ENCODE measurements at places on chromosomes 5 and 9.

DNA sequence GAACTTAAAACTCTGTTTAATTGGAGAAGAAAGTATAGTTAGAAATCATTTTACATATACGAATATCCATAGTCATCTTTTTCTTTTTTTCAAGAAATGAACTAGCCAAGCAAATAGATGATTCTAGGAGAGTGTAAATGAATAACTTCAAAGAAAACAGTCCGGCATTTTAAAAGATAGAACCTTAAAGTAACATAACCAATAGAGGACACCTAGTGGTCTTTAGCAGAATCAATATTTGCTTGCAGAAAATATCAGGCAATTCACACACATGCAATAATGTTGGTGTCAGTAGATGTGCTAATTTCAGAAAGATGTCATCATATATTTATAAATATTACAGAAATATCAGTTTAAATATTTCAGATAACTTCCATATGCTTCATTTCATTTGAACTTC, 57.1 kb downstream of the HCN1 start:
- DNase-seq, result peak; percentile 23

DNA sequence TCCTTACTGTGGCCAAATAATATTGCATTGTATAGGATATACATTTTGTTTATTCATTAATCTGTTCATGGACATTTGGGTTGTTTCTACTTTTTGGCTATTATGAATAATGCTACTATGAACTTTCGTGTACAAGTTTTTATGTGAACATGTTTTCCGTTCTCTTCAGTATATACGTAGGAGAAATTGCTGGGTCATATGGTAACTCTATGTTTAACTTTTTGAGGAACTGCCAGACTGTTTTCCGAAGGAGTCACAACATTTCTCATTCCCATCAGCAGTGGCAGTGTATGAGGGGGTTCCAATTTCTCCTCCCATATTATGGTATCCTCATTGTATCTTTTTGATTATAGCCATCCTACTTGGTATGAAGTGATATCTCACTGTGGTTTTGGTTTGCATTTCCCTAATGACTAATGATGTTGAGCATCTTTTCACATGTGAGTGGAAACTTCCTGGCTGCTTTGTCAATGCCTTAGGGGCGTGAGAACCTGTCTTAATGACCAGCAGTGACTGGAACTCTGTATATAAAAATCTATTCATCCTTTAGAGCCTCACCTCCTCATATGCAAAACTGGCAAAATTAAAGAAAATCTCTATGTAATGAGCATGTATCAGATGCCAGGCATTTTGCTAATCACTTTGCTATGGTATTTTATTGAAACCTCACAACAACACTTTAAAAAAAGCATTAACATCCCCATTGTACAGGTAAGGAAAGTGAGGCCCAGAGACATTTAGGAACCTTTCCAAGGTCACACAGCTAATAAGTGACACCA, 47.8 kb upstream of the TGFBR1 start:
- DNase-seq, result no peak

- DNase-seq, result no peak
Measured at GRCh38 chr9:15720861-15721260, 168.0 kb downstream of the CCDC171 start.

DNA sequence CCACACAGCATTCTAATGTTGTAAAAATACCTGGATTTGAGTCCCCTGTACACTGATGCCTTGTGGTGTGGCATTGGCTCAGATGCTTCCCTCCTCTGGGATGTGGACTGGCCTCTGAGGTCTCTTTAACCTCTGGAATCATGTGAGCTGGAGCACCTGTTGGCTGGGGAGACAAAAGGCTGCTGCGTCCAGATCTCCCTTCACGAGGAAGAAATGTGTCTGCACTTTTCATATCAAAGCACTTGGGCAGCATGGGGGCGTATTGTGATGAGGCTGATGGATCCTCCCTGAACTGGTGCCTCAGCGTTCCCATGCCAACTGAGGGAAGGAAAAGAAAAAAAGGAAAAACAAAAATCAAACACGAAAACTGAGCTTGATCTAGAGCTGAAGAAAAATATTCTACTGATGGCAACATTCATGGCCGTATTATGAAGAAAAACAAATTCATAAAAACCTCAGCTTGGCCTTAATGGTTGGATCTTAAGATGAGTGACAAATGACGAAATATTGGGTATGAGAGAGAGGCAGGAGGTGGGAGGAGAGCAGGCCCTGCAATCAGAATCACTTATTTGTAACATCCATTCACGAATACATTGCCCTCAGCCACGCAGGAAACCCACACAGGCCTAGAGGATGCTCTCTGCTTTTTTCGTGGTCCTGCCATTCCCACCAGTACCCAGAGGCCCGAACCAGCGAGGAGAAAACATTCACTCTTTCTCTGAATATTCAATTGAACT, 26.2 kb downstream of the GRIA1 start:
- DNase-seq, result no peak

DNA sequence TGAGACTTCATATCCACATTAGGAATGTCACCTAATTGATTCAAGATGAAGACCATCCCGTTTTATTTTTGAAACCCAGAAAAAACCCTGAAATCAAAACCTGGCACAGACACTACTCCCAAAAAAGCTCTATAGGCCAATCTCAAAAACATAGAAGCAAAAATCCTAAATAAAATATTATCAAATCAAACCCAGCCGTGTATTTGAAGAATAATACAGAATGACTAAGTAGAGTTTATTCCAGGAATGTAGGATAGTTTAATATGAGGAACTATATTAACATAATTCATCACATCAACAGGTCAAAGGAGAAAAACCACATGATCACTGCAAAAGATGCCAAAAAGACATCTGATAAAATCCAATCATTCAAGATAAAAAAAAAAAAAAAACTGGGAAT, 167.1 kb downstream of the ACTL7B start:
- DNase-seq, result no peak

DNA sequence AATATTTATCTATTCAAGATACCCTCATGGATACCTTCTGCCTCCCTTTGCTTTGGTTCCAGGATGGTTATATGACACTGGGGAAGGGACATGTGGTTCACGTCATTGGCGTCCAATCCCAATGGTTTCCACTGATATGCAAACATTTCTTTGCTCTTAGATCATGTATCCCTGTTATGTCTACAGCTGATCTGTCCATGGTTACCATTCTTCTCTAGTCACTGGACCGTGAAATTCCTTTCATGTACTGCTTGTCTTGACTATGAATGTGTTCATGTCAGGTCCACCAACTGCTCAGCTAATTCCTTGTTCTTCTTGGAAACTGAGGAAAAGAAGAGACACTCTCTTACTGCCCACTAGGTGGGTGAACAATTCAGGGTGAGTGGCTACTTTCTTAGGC, 391.1 kb upstream of the ZNF608 start:
- DNase-seq, result no peak

DNA sequence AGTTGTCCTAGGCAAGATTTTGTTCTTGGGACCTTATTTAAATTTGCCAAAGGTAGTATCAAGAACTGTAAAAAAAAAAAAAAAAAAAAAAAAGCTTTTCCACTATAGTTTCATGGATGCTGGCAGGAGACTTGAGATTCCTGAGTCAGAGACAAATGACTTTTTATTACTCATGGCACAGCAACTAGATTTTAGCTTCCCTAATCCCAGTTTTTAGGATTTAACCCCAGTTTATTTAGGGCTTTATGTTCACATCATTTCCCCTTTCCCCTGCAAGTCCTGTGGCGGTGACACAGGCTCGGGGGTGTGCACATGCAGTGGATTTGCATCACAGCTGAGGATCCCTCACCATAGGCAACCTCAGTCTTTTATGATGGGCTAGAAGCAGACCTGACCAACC, 144.9 kb downstream of the GOLPH3 start:
- no peak for DNase-seq

DNA sequence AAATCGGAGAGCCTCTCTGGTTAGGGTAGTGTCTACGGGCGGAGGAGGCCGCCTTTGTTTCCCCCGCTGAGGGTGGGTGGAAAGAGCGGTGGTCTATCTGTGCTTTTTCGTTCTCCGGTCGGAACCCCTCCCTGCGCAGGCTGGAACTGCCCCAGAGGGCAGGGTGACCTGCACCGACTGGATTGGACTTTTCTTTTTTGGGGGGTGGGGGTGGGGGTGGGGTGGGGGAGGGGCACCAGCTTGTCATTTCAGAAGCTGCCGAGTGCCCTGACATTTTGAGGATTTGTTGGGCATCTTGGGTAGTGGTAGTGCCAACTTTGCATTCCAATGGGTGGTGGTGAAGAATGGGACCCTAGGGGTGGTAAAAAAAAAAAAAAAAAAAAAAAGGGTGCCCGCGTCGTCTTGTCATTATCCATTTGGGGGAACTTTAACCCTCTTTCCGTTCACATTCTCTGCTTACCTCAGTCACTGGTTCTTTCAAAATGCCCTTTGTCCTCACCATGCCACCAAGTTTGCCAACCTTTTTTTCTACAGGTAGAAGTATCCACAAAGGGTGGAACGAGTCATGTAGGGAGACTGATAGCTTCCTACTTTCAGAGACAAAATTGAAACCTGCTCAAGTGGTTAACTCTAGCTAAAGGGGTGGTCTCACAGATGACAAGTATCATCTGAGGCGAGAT, 1.3 kb downstream of the UBE2R2 start:
- DNase-seq, result no peak

DNA sequence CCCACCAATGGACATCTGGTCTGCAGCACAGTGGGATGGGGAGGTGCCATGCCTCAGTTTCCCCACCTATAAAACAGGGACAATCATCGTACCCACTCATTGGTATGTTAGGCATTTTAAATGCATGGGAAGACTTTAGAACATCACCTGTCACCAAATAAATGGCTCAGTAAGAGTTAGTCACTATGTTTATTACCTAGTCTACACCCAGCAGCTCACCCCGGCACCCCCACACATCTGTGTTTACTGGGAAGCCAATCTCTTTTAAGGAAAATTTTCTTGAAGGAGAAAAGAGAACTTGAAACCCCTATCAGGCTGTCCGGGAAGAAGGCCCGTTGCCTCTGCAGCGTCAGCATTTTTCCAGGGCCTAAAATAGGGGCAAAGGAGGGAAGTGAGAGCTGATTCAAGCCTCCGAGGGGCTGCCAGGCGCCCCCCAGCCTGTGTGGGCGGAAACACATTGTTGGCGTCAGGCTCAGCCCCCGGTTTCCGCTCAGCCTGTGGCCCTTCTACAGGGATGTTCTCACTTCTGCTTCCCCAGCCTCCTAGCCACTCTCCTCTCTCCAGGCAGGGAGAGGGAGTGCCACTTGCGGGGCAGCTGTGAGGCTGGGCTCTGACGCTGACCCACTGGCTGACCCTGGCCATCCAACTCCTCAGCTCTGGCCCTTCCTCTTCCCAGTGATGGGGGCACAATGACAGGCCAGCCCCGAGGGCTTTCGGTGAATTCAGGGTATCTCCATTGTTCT, 4.6 kb downstream of the CSF1R start:
- DNase-seq, result no peak

DNA sequence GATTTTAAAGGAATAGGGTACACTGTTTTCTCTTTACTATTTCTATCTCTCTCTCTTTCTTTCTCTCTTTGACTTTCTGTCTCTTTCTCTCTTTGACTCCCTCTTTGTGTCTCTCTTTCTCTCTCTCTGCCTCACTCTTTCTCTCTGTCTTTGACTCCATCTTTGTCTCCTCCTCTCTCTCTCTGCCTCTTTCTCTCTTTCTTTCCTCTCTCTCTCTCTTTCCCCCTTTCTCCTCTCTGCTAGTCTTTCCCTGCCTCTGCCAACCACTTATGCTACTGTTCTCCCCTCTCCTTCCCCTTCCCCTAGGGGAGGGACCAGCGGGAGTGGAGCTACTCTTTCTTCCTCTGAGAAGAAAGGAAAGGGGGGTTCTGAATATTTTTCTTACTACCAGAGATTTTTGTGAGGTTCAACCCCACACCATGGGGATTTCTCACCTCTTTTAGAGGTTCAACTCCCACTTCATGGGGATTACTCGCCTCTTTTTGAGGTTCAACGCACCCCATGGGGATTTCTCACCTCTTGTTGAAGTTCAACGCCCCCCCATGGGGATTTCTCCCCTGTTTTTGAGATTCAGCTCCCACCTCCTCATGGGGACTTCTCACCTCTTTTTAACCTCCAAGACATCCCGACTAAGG, 309.9 kb downstream of the NR3C1 start:
- no peak for DNase-seq

DNA sequence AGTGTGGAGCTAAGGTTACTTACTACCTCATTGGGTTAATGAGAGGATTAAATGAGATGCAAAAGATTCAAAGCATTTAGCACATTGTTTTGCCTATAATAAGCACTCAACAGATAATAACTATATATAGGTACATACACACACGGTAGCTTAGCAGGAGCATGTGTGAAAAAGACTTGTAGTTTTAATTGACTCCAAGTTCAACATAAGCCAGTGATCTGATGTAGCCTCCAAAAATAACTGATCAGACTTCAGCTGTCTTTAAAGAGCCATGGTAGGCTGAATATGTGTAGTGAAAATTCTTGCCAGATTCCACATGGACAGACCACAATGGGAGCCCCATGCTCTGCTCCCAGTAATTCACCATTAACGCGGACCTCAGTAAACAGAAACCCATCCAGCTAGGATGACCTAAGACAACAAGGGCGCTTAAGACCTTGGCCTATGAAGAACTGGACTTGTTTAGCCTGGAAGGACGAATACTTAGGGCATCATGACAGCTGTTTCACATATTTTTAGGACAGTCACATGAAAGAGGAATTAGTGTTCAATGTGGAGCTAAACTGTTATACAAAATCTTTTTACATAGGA, 115.1 kb upstream of the ZNF366 start:
- no peak for DNase-seq

- no peak for DNase-seq
Measured at GRCh38 chr9:116468793-116469527, 218.1 kb upstream of the TRIM32 start.

DNA sequence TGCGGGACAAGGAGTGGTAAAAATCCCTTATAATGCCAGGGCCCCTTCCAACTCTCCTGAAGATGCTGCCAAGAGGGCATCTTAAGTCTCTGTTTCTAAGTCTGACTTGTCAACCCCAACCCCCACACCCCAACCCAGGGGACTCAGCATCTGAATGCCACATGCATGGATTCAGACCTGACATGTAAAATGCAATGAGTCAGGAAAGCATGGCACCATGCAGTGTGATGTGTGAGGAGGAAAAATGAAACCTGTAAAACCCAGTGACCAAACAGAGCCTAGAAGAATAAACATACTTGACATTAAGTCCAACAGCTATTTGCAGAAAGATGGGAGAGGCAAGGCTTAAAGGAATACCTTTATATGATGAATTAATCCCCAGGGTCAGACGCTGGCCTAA, 112.4 kb downstream of the ASTN2 start:
- DNase-seq, result no peak

- no peak for DNase-seq
Measured at GRCh38 chr5:68432682-68433081, 217.1 kb downstream of the PIK3R1 start.

DNA sequence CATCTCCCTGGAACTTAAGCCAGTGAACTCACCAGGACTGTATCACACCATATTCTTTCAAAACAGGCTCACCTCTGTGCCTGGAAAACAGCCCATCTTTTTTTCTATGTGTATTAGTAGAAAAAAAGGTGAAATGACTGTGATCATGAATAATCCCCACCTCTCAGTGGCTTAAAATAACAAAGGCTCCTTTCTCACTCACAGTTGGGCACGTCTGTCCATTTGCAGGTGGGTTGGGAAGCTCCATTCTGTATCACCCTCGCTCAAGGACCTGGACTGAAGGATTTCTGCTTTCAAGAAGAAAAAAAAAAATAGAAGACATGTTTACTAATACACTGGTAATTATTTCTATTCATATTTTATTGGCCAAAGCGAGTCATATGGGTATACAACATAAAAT, 17.3 kb upstream of the FGF1 start:
- DNase-seq, result no peak

Measured in urothelium cell line (cell line).